ENCODE measurements at places on chromosomes 5 and 9. TPM values are rescaled to one million over a fixed set of nuclear protein-coding genes. Genes with fewer than 3 reads are reported as not detected.

The DPH7 gene
- total RNA-seq = 56.1 TPM

The RAD50 gene
- 51.6 TPM for total RNA-seq

The GRIA1 gene
- 1.3 TPM for total RNA-seq

The FABP6 gene
- not detected for total RNA-seq

The FREM1 gene
- total RNA-seq = 60.5 TPM

The NDUFAF2 gene
- 21.3 TPM for total RNA-seq

The RPP25L gene
- 24.6 TPM for total RNA-seq

The TYRP1 gene
- 0.64 TPM for total RNA-seq

The INSL4 gene
- total RNA-seq = not detected

The CYLC2 gene
- total RNA-seq = not detected

The GABRP gene
- 327 TPM for total RNA-seq

The RRAGA gene
- total RNA-seq = 56.6 TPM

The CDK9 gene
- total RNA-seq = 112 TPM

The GDA gene
- 0.58 TPM for total RNA-seq

The PPWD1 gene
- total RNA-seq = 56.8 TPM

The MRPS2 gene
- total RNA-seq = 46.0 TPM

The RMRP gene
- total RNA-seq = 21,148 TPM

The LCN9 gene
- 1.7 TPM for total RNA-seq

The PRR16 gene
- 2.7 TPM for total RNA-seq

The KIAA0825 gene
- 5.6 TPM for total RNA-seq
